ENCODE measurements at places on chromosomes 11 and 22.

DNA sequence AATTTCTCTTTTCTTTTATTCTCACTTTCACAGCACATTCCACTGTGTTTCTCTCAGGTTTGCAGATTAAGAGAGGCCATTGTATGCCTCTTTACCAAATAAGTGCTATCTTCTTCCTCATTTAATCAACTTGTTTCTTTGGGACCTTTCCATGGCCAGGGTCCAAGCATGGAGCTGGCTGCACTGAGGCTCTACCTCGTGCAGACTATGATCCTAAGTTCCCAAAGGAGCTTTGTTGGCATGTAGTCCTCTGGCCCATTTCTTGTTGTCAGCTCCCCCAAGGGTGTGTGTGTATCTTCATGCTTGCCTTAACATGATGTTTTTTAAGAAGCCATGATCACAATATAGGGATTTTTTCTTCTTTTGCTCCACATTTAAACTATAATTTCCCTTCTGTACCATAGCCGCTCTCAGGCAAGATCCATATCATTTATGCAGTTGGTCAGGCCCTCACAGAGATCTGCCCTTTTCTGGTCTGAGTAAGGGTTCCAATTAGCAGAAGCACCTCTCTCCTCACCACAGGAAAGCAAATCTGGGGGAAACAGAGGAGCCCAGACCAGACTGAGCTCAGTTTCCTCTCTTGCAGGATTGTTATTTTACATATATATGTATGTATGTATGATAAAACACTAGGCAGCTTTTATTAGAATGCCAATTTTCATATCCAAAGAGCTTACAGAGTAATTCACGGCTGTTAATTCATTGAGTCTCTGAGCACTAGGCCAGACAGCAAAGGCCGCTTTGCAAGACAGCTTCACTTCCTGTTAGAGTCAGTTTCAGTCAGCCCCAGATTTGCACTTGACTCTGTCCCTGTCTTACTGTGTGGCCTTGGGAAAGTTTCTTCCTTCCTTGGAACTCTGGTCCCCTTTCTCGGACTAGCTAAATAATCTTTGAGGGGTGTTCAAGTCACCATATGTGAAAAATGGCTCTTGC lies 34.3 kb downstream of the CYB5R2 start:
- DNase-seq, result no peak

DNA sequence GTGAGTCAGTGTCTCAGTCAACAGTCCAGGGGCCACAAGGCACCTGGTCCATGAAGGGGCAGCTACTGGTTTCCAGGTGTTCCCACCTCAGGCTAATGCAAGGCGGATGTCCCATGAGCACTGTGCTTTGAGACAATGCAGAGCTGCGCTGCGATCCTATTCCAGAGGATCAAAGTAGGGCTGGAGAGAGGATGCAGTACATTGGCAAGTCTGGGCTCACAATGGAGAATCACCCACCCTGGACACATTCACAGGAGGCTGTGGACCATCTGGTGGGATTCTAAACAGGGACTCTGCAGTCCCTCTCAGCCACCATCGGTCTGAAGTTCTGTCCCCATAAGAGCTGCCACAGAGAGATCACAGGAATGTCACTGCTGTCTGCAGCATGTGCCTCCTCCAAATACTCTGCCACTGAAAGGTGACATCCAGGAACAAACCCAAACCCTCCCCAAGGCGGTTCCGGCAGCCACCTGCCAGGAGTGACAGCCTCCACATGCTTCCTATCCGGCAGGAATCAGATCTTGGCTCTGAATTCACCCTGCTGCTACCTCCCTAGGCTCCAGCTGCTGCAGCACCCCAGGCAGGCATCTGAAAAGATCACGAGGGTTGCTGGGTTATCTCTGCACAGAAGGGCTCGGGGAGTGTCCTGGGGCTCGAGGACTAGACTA lies 45.3 kb upstream of the SERPIND1 start:
- DNase-seq, result no peak

DNA sequence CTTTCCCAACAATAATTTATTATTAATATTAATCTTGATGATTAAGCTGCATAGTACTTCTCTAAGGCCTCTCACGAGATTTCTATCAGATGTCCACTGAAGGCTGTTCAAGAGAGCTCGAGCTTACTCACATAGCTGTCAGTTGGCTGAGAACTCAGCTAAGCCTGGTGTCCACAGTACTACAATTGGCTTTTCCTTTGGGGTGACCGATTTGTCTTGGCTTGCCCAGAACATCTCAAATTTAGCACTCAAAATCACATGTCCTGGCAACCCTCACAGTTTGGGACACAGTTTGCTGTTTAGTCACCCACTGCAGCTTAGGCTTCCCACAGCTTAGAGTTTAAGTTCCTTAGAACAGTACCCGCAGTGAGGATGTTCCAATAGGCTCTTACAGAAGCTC lies 96.5 kb downstream of the LUZP2 start:
- DNase-seq, result no peak

DNA sequence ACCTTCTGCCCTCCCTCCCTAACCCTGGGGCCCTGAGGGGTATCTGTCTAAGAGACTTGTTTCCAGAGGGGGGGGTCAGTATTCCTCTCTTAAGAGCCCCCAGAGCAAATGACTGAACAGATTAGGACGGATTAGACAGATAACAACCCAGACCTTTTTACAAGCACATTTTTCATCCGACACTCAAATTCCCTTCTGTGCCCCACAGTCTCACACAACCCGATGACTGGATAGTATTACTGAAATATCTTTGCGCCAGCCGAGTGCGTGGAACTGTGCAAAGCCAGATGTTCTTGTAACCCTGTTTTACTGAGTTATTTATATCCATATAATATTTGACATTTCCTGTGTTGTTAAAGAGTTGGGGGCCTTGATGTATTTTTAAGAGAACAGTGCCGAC lies 30.9 kb upstream of the FLI1 start:
- no peak for DNase-seq

GRCh38 chr11:40388097-40388818 lies 1071.2 kb downstream of the LRRC4C start:
- no peak for DNase-seq

- DNase-seq, result no peak
Observed at GRCh38 chr11:95132956-95133355, 43.3 kb downstream of the ENDOD1 start.

DNA sequence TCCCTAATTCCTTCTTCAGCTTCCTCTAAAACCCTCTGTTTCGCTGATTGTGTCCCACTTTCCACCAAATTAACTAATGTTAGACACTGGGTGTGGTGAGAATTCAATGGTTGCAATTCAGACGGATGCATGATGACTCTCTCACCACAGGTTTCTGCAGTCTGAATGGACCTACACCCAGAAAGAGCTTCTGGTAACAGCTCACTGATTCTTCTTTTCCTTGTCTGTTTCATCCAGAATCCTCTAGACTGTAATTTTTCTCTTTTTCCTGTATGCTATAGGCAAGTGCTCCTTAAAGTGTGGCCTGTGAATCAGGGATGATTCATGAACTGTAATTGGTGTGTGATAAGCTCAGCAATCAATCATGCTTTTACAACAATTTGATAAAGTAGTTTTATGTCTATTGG lies 18.1 kb downstream of the MMP10 start:
- DNase-seq, result no peak

DNA sequence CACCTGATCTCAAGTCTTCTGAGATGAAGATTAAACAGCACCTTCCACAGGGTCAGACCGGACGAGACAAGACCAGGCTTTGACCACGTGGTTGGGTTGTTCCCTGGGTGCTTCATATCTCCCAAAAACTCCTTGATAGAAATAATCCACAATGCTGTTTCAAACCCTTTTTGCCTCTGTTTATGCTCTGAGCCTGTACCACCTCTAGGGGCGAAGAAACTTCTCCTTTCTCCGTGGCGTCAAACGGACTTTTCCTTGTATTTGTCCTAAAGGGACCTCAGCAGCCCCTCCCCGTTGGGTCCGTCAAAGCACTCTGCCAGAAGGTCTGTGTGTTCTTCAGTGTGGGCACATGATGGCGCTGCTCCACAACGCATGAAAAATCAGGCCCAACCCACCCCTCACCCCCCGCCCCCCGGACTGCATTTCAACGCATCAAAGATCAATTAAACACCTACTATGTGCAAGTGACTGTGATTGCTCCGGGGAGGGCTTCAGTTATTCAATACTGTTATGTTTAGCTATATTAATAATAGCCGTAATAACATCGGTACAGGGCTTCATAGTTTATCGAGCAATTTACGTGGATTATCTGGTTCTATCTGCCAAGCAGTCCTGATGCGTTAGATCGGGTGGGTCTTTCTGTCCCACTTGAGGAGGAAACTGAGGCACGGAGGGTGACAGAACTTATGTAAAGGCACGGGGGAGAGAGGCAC lies 17.3 kb upstream of the EIF3D start:
- DNase-seq, result no peak

DNA sequence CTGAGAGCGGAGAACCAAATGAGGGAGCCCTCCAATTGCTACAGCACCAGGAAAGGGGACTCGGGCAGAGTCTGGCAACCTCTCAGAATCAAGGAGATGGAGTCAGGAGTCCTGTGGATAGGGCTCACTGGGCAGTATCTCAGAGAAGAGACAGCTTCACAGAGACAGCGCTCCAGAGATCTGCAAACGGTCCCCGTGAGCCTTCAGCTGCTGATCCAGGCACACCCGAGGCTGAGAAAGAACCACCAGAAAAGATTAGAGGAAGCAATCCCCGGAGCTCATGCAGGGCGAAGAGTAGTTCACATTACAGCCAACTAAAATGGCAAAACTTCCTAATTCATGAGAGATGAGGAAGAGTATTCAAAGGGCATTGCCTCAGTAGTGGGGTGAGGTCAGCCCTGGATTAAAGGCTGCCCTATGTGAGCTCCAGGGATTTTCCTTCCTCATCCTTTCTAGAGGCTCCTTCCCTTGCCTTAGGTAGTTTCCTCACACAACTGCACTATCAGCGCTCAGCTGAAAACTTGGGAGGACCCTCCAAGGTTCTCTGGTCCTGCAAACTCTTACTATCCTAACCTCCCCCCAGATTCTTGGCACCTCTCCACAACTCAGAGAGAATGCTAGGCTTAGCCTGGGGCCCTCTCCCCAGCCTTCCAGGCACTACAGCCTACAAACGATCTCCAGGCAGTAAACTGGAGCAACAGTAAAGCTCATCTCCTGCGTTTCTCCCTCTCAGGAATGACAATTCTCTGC lies 23.7 kb downstream of the SCN4B start:
- no peak for DNase-seq

All from stimulated activated CD8-positive, alpha-beta memory T cell treated with anti-CD3 and anti-CD28 coated beads, Interleukin-4, amount 100 ng/mL, for 4 hours (primary cell).